CD8-positive, alpha-beta T cell (primary cell): ENCODE measurements at places on chromosomes 3 and 15.

DNA sequence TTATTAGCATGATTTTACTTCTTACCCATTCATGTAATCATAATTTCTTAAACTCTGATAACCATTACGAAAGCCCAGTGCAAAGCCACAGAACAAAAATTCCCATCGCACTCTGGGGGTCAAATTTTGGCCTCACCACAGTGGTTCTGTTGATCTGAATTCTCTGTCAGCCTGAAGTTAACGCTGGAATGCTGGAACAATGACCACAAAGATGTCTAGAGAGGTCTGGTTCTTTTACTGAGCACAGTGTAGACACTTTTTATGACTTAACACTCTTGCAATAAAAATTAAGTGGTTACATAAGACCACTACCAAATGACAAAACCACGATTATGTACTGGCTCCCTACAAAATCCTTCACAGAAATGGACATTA lies 94.7 kb downstream of the PDZRN3 start:
- no peak for DNase-seq

DNA sequence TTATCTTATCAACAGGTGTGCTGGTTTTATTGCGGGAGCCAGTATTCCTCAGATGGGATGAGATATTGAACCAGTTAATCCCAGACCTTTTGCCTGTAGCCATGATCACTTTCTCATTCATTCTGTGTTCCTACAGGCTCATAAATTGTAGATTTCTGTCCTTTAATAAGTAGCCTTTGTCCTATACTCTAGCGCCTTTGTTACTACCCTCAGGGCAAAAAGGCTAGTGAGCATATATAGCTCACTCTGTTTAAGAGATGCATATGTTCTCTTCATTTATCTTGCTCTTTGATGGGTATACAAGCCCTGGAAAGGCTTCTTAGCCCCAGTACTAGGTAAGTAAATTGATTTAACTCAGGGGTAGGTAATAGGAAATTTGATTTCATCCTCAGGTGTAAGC lies 95.1 kb downstream of the OXSM start:
- DNase-seq: no peak

DNA sequence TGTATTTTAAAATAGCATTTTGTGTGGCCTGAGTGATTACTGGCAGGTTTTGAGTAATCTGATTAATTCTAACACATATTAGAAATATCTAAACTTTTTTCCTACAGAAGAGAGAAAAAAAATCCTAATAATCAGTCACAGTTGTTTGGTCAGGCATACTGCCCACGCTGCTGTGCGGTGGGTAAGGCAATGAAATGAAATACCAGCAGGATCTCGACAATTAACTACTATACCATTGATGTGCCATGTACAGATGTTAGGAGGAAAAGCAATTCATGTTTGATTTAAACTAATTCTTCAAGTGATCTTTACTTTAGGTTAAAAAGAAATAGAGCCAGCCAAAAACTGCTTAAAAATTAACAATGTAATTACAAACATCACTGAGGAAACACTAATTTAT lies 5.2 kb downstream of the GRAMD2A start:
- DNase-seq: no peak

DNA sequence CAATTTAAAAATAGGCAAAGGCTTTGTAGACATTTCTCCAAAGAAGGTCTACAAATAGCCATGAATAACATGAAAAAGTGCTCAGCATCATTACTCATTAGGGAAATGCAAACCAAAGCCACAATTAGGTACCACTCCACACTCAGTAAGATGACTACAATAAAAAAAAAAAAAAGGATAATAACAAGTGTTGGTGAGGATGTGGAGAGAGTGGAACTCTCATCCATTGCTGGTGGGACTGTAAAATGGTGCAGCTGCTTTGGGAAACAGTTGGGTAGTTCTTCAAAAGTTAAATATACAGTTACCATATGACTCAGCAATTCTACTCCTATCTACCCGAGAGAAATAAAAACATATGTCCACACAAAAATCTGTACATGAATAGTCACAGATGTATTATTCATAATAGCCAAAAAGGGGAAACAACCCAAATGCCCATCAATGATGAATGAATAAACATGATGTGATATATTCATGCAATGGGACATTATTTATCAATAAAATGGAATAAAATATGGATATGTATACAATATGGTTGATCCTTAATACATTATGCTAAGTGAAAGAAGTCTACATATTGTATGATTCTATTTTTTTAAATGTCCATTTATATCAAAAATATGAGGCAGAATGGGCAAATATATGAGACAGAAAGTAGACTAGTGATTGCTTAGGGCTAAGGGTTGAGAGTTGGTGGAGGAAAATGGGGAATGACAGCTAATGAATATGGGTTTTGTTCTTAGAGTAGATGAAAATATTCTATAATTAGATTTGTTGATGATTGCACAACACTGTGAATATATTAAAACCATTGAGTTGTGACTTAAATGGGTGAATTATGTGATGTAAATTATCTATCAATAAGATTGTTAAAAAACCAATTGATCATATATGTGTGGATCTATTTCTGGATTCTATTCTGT lies 66.1 kb upstream of the SMAD3 start:
- DNase-seq: no peak

DNA sequence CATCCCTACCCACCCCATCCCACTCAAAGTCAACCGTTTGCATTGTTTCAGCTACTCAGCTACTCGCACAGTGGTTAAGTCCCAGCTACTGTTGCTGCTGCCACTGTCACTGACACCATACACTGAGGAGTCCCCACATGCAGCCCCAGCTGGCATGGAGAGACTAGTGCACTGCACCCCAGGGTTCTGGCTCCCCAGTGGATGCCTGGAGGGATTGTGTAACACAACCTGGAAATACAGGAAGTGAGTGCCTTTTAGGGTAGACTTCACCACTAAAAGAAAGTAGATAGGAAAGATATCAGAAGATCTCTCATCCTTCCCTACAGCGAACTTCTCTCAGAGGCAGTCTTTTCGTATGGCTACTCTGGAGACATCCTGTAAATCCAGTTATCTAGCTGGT lies 169.2 kb upstream of the STRIT1 start:
- no peak for DNase-seq

DNA sequence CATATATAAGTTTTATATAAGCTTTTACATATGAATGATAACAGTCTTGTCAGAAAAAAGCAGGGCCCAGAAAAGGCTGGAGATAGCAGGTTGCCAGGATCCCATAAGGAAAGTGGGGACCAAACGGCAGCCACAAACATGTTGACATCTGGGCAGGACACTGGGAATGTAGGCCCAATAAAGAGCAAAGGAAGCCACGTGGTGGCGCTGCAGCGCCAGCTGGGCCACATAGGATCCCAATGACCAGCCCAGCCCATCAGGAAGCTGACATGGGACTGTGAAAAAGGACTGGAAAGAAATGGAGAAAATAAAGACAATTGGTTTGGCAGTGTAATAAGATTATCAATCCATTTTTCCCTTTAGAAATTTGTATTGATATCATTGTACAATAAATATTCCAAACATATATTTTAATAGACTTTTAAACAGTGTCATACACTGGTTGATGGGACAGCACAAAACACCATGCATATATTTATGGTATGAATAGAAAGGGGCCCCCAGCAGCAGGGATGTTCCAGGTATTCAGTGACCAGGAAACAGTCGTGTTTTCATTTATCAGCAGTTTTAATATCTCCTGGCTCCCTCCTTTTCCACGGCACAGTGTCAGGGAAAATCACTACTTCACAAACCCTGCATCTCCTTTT lies 89.0 kb upstream of the STRIT1 start:
- DNase-seq: no peak

DNA sequence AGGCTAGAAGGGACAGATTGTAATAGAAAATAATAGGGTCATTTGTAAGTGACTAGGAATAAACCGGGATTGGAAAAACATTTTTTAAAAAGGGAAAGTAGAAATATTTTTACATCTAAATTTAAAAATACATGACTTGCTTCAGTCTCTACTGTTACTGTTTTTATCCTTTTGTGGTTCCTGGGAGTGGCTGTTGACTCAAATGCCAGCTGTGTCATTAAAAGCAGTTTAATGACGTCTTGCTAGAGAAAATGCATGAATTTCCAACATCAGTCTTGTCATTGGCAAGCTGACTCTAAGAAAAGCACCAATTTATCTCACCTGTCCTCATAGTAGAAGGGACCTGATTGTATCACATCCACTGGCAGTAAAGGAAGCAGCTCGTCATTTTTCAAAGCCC lies 16.7 kb upstream of the LCMT2 start:
- no peak for DNase-seq

DNA sequence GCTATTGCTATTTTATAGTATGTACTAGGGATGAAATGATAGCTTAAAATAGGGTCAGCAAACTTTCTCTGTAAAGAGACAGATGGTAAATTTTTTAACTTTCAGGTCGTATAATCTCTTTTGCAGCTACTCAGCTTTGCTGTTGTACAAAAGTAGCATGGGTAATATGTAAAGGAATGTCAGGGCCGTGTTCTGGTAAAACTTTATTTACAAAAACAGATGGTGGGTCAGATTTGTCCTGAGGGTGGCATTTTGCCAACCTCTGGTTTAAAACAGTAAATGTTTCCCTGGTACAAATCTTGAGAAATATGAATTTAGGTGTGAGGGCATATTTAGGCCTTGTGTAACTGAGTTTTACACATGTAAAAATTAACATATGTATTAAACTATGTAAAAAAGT lies 18.6 kb downstream of the NMD3 start:
- DNase-seq: no peak

DNA sequence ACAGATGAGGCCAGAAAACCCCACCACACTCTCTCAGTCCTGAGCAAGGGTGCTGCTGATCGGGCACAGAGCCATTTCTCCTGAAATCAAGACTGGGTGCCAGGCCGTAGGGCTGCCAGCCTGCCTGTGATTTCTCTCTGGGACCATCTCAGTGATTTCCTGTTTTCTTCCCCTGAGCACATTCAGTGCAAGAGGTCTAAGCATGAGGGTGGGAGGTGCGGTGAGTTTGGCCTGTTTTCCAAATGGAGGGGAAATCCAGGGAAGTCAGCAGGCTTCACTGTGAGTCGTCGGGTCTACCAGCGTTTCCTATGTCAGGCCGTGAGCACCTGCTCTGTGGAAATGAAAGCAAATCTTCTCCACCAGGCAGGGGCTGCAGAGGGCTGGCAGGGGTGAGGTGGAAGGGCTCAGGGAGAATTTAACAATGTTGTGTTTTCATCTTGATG lies 82.3 kb downstream of the ST6GAL1 start:
- no peak for DNase-seq

DNA sequence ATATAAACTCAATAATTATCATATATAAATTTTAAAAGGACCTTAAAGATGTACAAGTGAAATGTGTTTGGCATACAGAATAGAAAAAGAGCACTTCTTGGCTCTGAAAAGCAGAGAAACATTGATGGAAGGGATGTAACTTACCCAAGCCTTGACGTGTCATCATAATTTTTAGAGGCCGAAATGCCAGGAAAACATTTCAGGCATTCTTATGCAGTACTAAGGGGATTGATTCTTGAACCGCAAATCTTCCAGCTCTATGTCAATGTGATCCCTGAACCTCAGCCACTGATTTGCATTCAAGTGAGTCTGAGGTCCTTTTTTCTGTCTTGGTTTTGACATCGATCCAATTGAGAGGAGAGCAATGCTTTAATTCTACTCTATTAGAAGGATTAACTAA lies 97.8 kb downstream of the CLDN1 start:
- DNase-seq: no peak

- no peak for DNase-seq
Observed at GRCh38 chr15:39248204-39248603, 332.7 kb upstream of the THBS1 start.

- DNase-seq: no peak
Observed at GRCh38 chr15:101107625-101108460, 144.0 kb downstream of the CHSY1 start.

- DNase-seq: no peak
Observed at GRCh38 chr3:13405614-13406013, 14.5 kb downstream of the NUP210 start.

DNA sequence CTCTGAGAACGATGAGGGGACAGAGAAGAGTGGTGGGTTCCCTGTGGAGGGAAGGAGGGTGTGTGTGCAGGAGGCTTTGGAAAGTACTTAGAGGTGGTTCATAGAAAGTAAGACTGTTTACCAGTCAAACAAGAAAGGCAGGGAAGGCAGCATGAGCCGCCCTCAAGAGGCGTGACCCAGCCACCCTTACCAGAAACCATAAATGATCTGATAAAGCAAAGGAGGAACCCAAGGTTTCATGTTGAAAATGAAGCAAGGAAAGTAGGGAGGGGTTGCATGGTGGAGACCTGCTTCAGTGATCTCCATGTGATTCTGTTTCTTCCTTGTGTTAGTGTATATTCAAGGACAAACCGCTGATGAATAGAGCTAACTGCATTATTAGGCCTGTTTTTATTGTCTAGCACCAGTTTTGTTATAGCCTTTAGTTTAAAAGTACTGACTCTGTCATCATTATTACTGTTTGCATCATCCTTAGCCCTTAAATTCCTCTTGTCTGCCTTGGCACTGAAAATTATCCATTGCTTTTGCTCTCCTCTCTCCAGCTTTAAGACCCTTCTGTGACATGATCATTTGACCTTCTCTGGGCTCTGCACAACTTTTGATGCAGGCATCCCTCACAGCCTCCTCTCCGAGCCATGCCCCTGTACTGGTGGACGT lies 96.1 kb downstream of the STAC start:
- DNase-seq: no peak

DNA sequence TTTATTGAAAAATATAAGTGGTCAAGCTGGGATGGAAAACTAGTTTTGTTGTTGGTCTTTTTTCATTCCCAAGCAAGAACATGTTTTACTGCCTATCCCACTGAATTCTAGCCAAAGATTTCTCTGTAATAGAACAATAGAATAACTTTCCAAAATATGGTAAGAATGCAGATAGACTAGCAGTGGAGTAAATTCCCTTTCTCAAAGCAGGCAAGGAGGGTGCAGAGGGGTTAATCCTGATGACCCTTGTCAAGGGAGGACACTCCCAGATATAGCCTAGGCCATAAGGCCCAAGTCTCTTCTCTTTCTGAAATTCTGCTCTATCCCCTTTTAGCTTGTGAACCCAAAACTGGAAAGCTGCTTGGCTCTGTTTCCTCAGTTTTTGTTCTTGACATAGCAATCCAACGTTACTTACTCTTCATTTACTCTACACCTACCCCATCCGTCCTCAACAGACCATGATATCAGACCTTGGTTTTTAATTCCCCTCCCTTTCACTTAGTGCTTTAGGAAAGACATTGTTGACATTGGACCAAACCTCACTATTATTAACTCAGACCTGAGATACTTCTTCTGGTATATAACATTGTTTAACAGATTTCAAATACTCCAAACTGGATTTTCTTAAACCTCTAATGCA lies 453.6 kb upstream of the THBS1 start:
- DNase-seq: no peak

GRCh38 chr3:169929830-169930519 lies 18.6 kb downstream of the SAMD7 start:
- DNase-seq: peak; percentile 22

GRCh38 chr3:74314696-74315095 lies 299.8 kb downstream of the CNTN3 start:
- DNase-seq: no peak
